ENCODE measurements at places on chromosomes 3 and 15. TPM values are rescaled to one million over a fixed set of nuclear protein-coding genes. Genes with fewer than 3 reads are reported as not detected.

DNA sequence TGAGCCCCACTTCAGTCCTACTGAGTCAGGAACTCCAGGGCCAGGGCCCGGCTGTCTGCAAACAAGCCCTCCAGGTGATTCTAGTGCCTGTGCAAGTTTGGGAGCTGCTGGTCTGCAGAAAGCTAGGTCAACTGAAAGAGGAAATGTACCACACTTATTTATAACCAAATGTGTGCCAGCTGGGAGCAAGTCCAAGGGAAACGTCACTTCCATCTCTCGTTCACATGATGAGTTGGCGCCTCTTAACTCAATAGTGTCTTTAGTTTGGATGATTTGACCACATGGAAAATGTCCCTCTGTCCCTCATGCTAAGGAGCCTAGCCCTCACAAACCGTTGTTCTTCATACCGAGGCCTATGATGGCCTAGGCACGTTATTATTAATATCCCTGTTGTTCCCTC lies 43.2 kb downstream of the GOLGA8S start:
- DNase-seq = peak; percentile 62

NEO1 gene
- total RNA-seq = 16.3 TPM

- DNase-seq = no peak
Observed at GRCh38 chr3:134363381-134363755, 10.9 kb downstream of the AMOTL2 start.

GRCh38 chr15:67878712-67879206 lies 38.9 kb upstream of the RNU6-1 start:
- DNase-seq = no peak

DNA sequence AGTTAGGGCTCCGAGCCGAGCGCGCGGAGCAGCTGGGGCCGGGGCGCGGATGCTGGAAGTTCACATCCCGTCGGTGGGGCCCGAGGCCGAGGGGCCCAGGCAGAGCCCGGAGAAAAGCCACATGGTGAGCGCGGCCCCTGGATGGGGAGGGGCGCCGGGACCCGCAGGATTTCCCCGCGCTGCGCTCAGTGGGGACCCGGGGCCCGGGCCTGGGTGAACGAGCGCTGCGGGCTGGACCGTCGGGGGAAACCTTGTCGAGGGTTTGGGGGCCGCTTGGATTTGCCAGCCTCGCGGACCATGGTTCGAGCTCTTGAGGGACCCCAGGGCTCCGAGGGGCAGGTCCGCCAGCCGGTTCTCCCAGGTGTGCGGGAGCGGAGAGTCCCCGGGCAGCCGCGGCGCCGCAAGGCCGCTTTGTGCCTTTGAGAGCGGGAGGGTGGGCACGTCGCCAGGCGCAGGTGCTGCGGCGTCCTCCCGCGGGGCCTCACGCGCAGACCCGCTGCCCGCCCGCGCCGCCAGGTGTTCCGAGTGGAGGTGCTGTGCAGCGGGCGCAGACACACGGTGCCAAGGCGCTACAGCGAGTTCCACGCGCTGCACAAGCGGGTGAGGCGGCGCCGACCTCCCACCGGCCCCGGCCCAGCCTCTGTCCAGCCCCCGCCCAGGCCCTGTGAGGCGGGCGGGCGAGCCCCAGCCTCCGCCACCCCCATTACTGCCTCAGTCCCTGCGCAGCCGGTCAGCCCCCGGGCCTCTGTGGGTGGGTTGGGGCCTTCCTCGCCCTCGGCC lies at the start of gene SNX22:
Gene SNX22, plus strand, starts transcription at position 5 of the 780 bp plus-strand sequence. Its CDS starts 45 bp downstream, at position 50.
- DNase-seq = no peak

TMEM207 gene
- not detected for total RNA-seq

TP63 gene
- 0.35 TPM for total RNA-seq

All from left cardiac atrium (tissue), 4 donors.